ENCODE measurements at places on chromosomes 3 and 15. TPM values are rescaled to one million over a fixed set of nuclear protein-coding genes. Genes with fewer than 3 reads are reported as not detected.
A peak's percentile ranks its signal among the peaks of the same experiment; 100 is the strongest.

- H3K4me1 ChIP-seq: no peaks in the 10 kb centered on the region
- H3K4me3 ChIP-seq: no peak overlapping the region
- no peak for DNase-seq
- H3K27me3 ChIP-seq: no peaks in the 10 kb centered on the region
- no peak overlapping the region for H3K27ac ChIP-seq
Measured at GRCh38 chr3:7289121-7289520, 428.2 kb downstream of the GRM7 start.

The UBR1 gene
- 43.1 TPM for total RNA-seq

GRCh38 chr15:85691350-85692240 is 103.1 kb downstream of the KLHL25 start:
- H3K27me3 ChIP-seq: no peaks in the 10 kb centered on the region
- H3K4me3 ChIP-seq: peak overlapping the region; percentile 97
- H3K27ac ChIP-seq: peak overlapping the region; percentile 99
- H3K4me1 ChIP-seq: peaks cover 61% of the 10 kb centered on the region
- peaks cover 40% of the 10 kb centered on the region for H3K36me3 ChIP-seq

The ITIH1 gene
- not detected for total RNA-seq

- H3K4me1 ChIP-seq: no peaks in the 10 kb centered on the region
- H3K36me3 ChIP-seq: no peaks in the 10 kb centered on the region
- H3K27ac ChIP-seq: no peak overlapping the region
- no peak overlapping the region for H3K4me3 ChIP-seq
- no peaks in the 10 kb centered on the region for H3K27me3 ChIP-seq
Measured at GRCh38 chr15:46766021-46766420, 951.3 kb upstream of the SEMA6D start.

The PPIB gene
- 227 TPM for total RNA-seq

GRCh38 chr15:44711096-44711742 is at the start of the genes B2M and PATL2:
TSS of gene B2M (plus strand) at chr15:44711517. CDS start at chr15:44711547, 30 bp downstream.
TSS of gene PATL2 (minus strand) at chr15:44711323. CDS start at chr15:44676490, 34,833 bp downstream.
- H3K4me3 ChIP-seq: peak within 1 kb of the TSS; percentile 92
- H3K27me3 ChIP-seq: no peaks in the 10 kb centered on the region
- H3K4me1 ChIP-seq: peaks cover 34% of the 10 kb centered on the region
- H3K27ac ChIP-seq: peak within 1 kb of the TSS; percentile 100
- peaks cover 64% of the 10 kb centered on the region for H3K36me3 ChIP-seq
- DNase-seq: peak; percentile 96

DNA sequence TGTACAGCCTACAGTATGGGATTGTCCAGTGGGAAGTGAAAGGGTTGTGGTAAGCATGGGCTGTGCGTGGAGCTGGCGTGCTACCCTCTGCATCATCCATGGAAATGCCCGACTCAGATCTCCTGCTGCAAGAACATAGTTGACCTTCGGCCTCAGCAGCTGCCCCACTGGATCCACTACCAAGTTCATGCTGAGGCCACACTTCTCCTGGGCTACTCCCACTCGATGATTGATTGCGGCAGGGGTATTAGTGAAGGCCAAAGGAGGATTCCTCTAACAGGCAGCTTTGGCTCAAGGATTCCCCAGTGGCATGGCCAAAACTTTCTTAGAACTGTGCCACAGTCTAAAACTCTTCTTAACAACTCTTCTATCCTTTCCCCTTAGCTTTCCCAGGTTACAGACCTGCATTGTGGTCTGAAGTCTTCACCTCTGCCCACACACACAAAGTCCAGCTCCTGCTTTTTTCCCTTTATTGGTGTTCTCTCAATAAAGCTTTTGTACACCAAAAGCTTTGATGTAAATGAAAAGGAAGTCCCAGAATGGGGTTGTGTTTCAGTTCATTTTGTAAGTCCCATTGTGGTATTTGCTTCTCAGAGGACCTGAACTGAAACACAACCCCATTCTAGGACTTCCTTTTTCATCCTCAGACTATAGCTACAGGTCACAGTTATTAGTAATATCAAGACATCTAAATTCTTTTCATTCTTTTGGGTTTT is 4.9 kb upstream of the TBC1D5 start:
- H3K4me3 ChIP-seq: peak overlapping the region; percentile 59
- no peak for DNase-seq
- H3K27me3 ChIP-seq: no peaks in the 10 kb centered on the region

GRCh38 chr15:92021792-92022191 is 168.3 kb downstream of the SLCO3A1 start:
- no peak overlapping the region for H3K27ac ChIP-seq
- DNase-seq: no peak
- H3K27me3 ChIP-seq: no peaks in the 10 kb centered on the region

DNA sequence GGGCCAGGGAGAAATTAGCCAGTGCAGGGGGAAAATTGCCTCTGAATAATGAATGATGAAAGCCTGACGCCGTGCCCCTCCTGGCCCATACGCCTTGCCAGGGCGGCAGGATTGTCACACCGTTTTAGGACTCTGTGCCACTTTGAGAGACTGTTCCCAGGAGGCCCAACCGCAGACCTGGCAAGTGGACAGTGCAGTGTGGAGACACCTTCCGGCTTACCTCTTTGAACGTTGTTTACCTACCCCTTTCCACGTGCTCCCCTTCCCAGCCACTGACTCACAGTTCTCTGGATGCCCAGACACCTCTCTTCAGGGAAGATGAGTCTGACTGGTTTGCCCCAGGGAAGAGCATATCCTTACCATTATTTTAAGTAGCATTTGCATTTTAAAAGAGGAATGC is 84.0 kb upstream of the PXYLP1 start:
- no peak overlapping the region for H3K27ac ChIP-seq
- peaks cover 13% of the 10 kb centered on the region for H3K4me1 ChIP-seq
- H3K27me3 ChIP-seq: peaks cover 5% of the 10 kb centered on the region
- H3K4me3 ChIP-seq: no peak overlapping the region

The CCR9 gene
- total RNA-seq: 21.6 TPM
